ENCODE measurements at places on chromosomes 7 and 10.

- DNase-seq, result no peak
Observed at GRCh38 chr7:91569728-91570457, 305.7 kb downstream of the FZD1 start.

DNA sequence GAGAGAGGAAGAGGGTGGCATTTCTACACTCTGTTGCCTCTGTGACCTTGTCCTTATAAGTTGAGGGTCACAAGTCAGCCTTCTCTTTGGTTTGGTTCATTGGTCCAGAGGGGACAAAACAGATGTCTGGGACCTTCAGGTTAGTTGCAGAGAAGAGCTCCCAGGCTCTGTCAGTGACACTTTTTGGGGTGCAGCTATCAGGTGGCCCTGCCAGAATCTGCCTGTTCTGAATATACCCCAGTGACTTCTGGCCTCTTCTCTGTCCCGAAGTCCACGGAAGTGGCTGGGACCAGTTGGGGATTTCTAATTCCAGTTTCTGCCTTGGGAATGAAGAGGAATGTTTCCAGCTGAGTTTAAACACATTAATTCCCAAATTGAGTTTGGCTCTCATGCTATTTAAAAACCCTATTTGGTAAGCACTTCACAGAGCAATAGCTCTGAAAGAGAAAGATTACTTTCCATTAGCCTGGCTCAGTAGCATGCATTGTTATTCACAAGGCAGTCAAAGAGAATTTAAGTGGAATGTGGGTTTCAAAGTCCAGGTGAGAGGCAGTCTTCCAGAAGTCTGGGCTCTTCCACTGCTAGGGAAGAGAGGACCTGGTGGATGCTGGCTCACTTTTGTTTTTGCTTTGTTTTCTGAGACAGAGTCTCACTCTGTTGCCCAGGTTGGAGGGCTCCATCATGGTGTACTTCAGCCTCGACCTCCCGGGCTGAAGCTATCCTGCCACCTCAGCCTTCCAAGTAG, 237.8 kb upstream of the GALNT17 start:
- DNase-seq, result no peak

DNA sequence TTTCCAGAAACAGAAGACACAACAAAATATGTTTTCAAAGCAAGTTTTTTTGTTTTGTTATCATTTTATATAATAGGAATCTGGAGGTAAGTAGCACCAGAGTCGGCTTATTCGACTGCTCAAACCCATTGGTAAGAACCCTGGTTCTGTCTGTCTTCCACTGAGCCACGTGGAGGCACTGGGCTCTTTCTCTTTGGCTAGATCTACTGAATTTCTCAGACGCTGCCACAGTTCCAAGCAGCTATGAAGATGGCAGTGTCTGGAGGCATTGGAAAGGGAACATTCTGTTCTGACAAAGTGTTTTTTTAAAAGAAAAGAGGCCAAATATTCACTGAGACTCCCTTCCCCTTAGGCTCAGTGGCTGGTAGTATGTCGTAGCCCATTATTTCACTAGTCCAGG, 338.8 kb downstream of the NRG3 start:
- DNase-seq, result no peak

DNA sequence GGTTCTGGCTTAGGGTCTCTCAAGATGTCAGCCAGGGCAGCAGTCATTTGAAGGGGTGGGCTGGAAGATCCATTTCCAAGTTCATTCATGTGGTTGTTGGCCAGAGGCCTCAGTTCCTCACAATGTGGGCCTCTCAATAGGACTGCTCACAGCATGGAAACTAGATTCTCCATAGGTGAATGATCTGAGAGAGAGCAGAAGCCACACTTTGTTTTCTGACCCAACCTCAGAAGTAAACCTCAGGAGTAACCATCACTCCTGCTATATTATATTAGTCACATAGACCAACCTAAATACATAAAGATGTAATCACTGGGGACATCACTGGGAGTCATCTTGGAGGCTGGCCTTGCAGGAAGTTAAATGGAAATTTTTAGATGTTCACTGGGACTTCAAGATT, 42.2 kb downstream of the GBF1 start:
- DNase-seq, result no peak

GRCh38 chr10:103612462-103613365, 119.2 kb downstream of the NEURL1 start:
- no peak for DNase-seq

- DNase-seq, result no peak
Observed at GRCh38 chr7:105935250-105935649, 27.8 kb upstream of the CDHR3 start.

DNA sequence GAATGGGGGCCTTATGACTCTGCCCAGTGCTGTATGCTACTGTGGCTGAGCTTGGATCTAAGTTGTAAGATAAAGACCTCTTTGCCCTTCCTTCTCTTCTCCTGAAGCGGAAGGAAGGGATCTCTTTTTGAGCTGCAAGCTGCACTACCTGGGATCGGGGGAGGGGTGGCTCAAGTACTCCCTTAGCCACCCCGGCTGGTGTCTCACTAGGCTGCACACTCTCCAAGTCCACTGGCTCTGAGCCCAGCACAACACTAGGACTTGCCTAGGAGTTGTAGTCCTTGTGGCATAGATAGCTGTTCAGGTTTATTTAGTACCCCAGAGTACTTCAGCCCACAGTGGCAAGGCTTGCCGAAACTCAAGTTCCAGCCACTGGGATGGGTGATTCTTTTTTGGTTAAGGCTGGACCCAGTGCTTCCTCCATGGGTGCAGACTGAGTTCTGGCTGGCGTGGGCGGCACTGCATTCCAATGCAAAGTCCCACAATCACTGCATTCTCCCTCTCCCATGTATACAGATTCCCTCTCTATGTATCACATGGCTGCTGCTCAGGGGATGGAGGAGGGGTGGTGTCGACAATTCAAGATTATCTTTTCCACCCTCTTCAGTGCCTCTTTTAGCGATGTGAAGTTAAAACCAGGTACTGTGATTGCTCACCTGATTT, 76.2 kb upstream of the SLC25A13 start:
- DNase-seq, result no peak

DNA sequence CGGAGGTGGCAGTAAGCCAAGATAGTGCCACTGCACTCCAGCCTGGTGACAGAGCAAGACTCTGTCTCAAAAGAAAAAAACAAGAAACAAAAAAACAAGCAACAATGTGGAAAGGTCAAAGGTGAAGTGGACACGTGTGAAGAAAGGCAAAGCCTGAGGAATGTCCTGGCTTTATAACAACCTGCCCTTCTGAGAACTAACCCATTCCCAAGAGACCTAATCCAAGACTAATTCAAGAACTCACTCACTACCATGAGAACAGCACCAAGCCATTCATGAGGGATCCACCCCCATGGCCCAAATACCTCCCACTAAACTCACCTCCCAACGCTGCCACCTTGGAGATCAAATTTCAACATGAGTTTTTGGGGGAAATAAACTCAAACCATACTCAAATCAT, 47.5 kb upstream of the KIF5B start:
- DNase-seq, result no peak

DNA sequence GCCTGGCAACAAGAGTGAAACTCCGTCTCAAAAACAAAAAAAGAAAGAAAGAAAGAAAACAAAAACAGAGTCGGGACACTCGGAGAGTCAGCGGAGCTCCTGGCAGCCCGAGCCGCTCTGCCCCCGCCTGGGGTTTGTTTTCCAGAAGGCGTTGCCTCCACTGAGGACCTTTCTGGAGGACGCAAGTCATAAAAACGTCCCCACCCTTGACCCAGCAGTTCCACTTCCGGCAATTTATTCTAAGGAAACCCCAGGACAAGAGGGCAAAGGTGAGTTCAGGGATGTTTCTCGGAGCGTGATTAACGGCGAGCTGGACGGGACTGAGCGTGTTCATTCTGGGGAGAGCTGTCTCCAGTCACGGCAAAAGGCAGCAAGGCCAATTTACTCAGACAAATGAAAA, 27.0 kb upstream of the SUN1 start:
- DNase-seq, result no peak

- DNase-seq, result no peak
Observed at GRCh38 chr10:126704649-126705048, 34.2 kb upstream of the C10orf90 start.

DNA sequence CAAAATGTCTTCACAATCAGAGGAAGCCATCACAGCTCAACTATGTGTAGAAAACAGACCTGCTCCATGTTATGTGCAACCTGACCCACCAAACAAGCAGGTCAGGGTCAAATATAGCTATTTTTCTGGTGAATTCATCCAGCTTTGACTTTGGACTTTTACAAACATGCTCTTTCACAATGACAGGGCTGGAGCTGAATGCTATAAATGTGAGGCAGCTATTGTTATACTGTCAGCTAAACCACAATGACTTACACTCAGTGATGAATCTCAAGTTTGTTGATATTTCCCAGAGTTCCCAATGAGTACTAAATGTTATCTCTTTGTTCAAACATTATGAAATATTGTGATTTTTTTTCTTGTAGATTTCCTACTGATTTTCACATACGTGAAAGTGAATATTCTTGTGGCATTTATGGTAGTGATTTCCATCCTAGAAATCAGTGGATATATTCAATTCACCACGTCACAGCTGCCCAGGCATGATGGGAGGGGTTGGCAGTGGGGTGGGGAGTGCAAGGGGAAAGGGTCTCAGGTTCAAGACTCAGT, 2.5 kb upstream of the ITIH2 start:
- DNase-seq, result no peak

- DNase-seq, result no peak
Observed at GRCh38 chr7:149809215-149809614, 29.0 kb upstream of the ZNF862 start.

GRCh38 chr7:138964624-138965436, 16.4 kb downstream of the KIAA1549 start:
- DNase-seq, result no peak

DNA sequence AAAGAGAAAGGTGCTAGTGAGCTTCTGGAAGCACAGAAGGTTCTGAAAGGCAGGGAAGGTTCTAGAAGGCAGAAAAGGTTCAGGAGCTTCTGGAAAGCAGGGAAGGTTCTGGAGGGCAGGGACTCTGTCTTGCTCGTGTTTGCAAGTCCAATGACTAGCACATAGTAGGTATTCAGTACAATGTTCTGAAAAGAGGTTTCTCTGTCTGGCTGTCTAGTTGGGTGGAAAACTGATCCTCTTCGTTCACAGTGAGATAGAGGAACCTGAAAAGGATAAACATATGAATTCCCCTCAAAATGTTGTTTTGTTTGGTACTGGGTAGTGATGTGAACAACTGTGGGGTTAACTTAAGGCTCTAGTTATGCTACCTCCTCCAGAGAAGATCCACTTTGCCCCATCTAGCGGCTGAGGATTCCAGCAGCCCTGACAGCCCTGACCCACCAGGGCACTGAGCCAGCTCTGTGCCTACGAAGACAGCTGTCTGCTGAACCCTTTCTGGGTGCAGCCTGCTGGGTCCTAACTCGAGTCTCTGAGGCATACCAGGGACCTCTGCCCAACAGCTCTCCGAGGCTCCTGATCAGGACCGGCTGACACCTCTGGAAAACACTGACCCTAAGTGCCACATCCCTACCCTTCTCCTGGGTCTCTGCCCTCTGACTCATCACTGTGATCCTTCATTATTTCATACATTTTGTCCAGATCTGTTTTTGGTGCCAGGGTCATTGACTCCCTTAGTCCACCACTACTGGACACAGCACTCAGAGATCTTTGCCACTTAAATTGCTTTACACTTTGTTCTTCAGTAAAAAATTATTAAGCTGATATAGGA, 15.4 kb downstream of the PTPRN2 start:
- no peak for DNase-seq

DNA sequence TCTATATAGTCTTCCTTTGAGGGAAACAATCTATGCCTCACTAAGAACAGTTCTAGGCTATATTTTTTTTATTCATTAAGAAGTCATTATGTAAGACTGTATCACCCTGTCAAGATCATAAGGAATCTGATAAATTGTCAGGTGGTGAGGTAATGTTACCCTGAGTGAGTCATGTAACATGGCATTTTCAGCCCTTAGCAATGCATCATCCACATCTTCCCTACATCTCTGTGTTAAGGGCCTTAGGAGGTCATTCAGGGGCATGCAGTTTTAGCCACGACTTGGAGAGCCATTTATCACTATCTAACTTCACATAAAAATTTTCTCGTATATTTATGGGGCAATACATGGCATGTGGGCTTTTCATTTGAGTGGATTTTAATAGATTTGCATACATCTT, 924.5 kb upstream of the MBL2 start:
- DNase-seq, result no peak

DNA sequence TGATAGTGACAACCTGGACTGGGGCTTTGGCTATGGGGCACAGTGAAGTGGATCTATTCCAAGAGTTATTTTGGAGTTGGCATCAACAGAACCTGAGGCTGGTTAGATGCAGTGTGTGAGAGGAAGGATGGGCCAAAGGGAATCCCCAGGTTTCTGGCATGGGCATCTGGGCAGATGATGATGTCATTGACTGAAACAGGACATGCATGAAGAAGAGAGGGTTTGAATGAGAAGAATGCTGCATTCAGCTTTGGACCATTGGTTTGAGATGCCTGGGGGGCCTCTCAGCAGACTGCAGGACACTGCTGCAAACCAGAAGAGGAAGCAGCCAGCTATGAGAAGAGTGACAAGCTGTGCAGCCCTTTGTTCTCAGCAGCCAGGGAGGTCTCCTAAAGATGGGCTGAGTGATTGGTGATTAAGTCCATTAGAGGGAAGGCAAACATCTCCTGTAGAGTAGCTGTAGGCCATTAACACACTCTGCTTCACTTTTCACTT, 23.1 kb upstream of the PIK3CG start:
- no peak for DNase-seq

All from stimulated activated CD4-positive, alpha-beta T cell treated with anti-CD3 and anti-CD28 coated beads, Interleukin-1b, Interleukin-23, amount 100 ng/mL, for 4 hours (primary cell).